ENCODE measurements at places on chromosomes 5 and 9.

DNA sequence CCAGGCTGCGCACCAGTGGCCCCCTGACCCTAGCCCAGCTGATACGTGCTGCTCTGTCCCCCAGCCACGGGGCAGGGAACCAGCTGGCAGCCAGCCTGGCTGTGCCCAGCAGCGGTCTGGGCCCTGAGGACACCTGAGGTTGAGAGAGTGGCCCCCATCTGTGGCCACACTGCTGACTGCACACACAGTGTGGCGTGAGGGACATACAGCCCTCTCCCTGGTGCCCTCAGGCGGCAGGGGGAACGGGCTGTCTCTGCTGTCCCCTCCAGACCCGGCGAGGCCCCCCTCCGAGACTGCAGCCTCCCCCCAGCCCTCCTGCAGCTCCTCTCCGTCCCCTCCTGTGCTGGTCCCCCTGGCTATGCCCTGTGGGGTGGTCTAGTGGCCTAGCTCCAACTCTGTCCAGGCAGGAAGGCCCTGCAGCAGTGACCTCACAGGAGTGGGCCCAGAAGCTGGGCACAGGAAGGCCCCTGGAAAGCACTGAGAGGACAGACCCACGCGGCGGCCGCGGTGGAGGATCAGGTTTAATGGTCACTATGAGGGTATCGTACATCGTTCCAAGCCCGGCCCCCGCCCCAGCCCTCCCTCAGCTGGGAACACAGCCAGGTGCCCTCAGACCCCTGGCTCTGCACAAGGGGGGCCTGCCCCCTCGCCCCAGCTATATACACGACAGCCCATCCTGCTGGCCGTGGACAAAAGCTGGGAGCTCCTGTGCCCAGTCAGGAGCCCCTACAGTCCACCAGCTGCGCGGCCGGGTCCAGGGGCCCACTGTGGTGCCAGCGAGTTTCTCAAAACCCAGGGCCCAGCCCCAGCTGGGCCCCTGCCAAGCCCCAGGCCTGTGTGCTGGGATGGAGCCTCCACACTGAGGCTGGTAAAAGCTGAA lies 6.8 kb upstream of the ENTPD8 start:
- peaks cover 3% of the 10 kb centered on the region for H3K27me3 ChIP-seq
- H3K27ac ChIP-seq = no peak overlapping the region
- DNase-seq = no peak
- no peak overlapping the region for H3K4me3 ChIP-seq
- no peaks in the 10 kb centered on the region for H3K36me3 ChIP-seq

DNA sequence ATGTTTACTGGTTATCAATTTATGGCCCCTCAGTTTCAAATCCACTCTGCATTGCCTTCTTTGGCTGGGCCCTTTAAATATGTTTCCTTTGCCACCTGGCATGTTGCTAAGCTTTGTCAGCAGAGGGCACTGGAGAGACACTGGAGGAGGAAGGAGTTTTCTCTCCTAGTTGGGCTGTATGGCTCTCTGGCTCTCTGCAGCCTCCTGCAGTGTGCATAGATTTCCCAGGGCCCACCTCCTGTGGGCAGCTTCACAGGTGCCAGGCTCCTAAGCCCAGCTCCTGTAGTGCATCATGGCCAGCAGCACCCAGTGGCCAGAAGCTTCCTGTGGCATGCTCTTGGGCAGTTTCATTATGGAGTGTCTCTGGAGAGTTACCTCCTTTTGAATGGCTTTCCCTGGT lies 23.3 kb downstream of the CAVIN4 start:
- peak; percentile 73 for DNase-seq
- no peak overlapping the region for H3K4me3 ChIP-seq
- H3K4me1 ChIP-seq = no peaks in the 10 kb centered on the region
- H3K27ac ChIP-seq = no peak overlapping the region
- H3K27me3 ChIP-seq = no peaks in the 10 kb centered on the region

DNA sequence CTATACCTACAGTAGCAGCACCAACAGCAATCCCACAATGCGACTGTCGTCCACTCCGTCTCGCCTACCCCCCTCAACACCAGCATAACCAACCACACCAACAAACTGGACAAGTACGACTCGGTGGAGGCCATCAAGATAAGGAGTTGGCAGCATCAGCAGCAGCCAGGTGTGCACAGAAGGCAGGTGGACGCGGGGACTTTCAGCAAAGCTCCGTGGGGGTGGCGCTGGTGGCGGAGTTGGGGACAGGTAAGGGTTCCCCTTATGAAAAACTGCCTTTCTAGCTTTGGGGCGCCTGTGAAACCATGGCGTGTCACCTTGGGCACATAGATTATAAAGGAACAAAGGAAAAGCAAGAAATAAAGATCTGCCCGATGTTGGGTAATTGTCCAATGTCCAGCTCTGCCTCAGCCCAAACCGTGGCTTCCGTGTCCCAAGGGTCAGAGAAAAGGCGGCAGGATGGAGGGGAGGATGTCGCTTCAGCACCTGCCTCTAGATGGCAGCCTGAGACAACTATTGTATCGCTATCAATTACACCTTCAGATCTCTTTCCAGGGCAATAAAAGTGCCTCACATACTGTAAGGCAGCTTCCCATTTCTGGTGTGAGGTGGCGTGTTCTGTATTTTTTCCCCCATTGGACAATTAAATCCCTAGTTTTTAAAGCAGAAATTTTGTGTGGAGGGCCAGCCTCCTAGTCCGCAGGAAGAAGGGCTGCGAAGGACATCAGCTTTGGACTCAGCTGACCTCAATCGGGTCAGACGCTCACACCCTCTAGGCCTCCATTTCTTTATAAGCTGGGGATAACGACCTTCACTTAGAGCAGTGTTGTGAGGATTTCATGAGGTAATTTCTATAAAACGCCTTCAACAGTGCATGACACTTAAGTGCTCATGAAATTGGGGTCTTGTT lies 58.8 kb downstream of the MTRR start:
- H3K4me1 ChIP-seq = no peaks in the 10 kb centered on the region
- H3K27me3 ChIP-seq = no peaks in the 10 kb centered on the region
- H3K36me3 ChIP-seq = no peaks in the 10 kb centered on the region
- no peak overlapping the region for H3K27ac ChIP-seq
- H3K4me3 ChIP-seq = no peak overlapping the region

DNA sequence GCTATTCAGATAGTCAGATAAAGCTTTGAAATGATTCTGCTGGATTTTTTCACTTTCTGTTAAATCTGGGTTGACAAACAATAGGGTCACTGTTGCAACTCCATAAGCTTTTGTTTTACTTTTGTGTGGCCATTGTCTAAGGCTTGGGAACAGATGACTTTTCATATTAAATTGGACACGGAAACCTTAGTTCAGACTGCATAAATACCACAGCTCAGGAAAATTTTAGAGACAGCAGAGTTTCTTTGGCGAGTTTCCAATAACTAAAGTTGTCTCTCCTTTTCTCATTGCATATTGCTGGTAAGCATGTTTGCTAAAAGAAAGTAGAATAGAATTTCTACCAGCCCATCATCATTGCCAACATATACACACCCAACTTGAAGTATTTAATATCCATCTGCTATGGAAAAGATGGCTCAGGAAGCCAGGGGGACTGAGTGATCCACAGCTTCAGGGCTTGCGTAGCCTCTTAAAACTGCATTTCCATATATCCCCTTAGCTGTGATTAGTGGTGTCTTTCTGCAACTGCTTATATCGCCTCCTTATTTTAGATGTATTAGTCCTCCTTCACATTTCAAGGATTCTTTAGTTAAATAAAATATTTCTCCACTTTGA lies 168.2 kb downstream of the ARHGAP26 start:
- H3K27ac ChIP-seq = no peak overlapping the region
- no peaks in the 10 kb centered on the region for H3K36me3 ChIP-seq
- DNase-seq = no peak
- no peak overlapping the region for H3K4me3 ChIP-seq

GRCh38 chr5:164909673-164910072 lies 1404.3 kb downstream of the MAT2B start:
- H3K4me1 ChIP-seq = no peaks in the 10 kb centered on the region
- no peaks in the 10 kb centered on the region for H3K27me3 ChIP-seq
- H3K4me3 ChIP-seq = no peak overlapping the region

DNA sequence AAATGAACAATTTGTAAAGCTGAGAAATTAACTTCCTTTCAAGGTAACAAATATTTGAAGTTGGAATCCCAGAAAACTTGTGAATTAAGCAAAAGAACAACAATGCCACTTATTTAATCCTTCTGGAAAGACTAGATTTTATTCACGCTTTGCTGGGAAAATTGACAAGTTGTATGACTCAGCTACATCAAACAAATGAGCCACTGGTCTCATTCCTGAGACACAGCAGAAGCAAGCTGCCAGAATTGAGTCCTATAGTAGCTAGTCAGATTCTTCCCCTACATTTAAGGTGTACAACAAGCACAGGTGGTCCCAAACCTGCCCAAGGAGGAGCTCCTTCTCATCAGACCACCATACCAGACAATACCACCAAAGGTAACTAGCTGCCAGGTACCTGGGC lies 280.7 kb downstream of the SPOCK1 start:
- H3K4me1 ChIP-seq = peaks cover 6% of the 10 kb centered on the region
- DNase-seq = no peak
- no peak overlapping the region for H3K4me3 ChIP-seq
- H3K36me3 ChIP-seq = no peaks in the 10 kb centered on the region
- H3K27ac ChIP-seq = no peak overlapping the region
- no peaks in the 10 kb centered on the region for H3K27me3 ChIP-seq

GRCh38 chr9:99680191-99680590 lies 141.5 kb upstream of the NR4A3 start:
- H3K36me3 ChIP-seq = no peaks in the 10 kb centered on the region
- no peak for DNase-seq
- H3K4me1 ChIP-seq = no peaks in the 10 kb centered on the region
- no peak overlapping the region for H3K4me3 ChIP-seq
- no peak overlapping the region for H3K27ac ChIP-seq

DNA sequence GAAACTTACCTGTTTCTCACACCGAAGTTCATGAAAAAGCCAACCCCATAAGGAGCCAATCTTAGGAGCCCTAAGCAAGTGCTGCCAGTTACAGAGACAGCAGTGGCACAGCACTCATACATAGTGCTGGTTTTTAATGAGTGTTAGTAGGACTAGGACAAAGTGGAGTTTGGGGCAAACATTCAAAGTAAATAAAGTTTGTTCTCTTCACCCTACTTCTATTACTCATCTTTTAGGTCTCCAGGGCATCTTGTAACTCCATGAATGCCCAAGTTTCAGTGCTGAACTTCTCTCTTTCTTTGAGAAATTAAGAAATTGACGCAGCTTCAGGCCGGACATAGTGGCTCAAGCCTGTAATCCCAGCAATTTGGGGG lies 584.7 kb downstream of the EBF1 start:
- H3K27me3 ChIP-seq = no peaks in the 10 kb centered on the region
- H3K4me3 ChIP-seq = no peak overlapping the region
- no peak overlapping the region for H3K27ac ChIP-seq

DNA sequence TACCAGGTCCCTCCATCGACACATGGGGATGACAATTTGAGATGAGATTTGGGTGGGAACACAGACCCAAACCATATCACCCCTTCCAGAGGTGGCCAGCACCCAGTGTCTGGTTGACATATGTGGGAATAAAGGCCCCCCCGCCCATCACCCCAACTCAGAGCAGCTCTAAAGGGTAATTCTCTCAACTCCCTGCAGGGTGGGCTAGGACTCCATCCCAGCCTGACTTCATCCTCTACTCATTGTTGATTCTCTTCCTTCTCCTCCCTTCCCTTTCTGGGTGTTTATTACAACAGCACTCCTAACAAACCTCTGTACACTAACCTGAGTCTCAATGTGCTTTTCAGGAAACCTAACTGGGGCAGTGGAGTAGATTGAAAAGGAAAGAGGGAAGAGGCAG lies 339.9 kb downstream of the ACTL7B start:
- no peak for DNase-seq
- H3K4me3 ChIP-seq = no peak overlapping the region
- no peaks in the 10 kb centered on the region for H3K36me3 ChIP-seq
- H3K27me3 ChIP-seq = no peaks in the 10 kb centered on the region
- H3K4me1 ChIP-seq = peaks cover 2% of the 10 kb centered on the region

DNA sequence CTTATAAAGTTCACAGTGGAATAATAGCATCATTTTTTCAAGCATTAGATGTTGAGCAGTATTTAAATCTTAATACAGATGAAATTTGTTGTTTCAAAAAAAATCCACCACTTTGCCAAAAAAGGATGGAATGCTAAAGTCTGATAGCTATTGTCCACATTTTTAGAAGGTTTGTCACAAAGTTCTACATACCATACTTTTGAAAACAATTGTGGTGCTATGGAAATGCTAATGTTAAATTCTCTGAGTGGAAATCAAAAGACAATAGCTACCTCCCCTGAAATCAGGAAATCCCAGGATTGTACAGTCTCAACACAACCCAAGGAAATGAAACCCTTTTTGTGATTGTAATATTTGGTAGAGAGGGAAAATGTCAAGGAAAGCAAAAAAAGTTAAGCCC lies 19.3 kb upstream of the GRAMD2B start:
- no peaks in the 10 kb centered on the region for H3K36me3 ChIP-seq
- H3K27ac ChIP-seq = no peak overlapping the region
- no peak for DNase-seq
- no peaks in the 10 kb centered on the region for H3K27me3 ChIP-seq
- no peaks in the 10 kb centered on the region for H3K4me1 ChIP-seq
- H3K4me3 ChIP-seq = no peak overlapping the region

DNA sequence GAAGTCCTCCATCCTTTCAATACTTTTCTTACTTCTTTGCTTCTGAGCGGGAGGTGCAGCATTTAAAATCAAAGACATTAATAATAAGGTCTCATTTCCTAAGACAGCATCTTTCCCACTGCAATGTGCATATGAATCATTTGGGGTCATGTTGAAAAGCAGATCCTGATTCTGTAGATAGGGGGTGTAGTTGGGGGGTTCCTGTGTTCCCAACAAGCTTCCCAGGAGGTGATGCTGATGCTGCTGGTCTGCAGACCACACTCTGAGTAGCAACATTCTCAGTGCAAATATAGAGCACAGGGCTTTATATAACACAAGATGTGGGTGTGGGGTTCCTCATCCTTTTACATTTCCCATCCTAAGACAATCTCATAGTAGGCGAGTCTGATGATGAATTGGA lies 126.5 kb upstream of the PALM2AKAP2 start:
- H3K27me3 ChIP-seq = no peaks in the 10 kb centered on the region
- no peak overlapping the region for H3K4me3 ChIP-seq
- no peak for DNase-seq
- H3K4me1 ChIP-seq = no peaks in the 10 kb centered on the region
- no peak overlapping the region for H3K27ac ChIP-seq

- DNase-seq = no peak
- no peaks in the 10 kb centered on the region for H3K27me3 ChIP-seq
- no peaks in the 10 kb centered on the region for H3K36me3 ChIP-seq
- no peak overlapping the region for H3K4me3 ChIP-seq
- no peaks in the 10 kb centered on the region for H3K4me1 ChIP-seq
These were observed 2276.3 kb downstream of the MAT2B start for GRCh38 chr5:165781738-165782137.

DNA sequence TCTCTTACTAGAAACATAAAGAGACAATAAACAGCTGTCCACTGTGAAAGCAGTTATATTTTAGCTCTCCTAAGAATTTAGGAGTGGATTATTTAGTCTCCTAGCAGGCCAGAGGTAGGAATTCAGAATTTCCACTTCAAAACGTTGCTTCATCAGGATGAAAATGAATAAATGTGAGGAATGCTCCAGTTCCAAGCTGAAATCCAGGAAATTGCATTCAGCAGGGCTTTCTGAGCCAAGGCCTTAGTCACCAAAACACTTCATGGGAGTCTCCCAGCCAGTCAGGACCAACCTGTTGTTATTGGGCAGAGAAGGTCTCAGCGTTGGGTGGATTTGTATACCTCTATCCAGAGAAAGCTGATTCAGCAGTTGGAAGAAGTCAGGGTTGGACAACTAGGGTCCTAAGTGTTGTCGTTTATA lies 1040.3 kb downstream of the TLE1 start:
- H3K36me3 ChIP-seq = no peaks in the 10 kb centered on the region
- no peak overlapping the region for H3K27ac ChIP-seq
- H3K4me1 ChIP-seq = no peaks in the 10 kb centered on the region
- no peak for DNase-seq
- no peak overlapping the region for H3K4me3 ChIP-seq
- H3K27me3 ChIP-seq = no peaks in the 10 kb centered on the region
